Skeletal muscle cell (primary cell): ENCODE measurements at places on chromosomes 6 and 20.

GRCh38 chr6:12761376-12762115, 45.0 kb downstream of the PHACTR1 start:
- DNase-seq: peak; percentile 69

DNA sequence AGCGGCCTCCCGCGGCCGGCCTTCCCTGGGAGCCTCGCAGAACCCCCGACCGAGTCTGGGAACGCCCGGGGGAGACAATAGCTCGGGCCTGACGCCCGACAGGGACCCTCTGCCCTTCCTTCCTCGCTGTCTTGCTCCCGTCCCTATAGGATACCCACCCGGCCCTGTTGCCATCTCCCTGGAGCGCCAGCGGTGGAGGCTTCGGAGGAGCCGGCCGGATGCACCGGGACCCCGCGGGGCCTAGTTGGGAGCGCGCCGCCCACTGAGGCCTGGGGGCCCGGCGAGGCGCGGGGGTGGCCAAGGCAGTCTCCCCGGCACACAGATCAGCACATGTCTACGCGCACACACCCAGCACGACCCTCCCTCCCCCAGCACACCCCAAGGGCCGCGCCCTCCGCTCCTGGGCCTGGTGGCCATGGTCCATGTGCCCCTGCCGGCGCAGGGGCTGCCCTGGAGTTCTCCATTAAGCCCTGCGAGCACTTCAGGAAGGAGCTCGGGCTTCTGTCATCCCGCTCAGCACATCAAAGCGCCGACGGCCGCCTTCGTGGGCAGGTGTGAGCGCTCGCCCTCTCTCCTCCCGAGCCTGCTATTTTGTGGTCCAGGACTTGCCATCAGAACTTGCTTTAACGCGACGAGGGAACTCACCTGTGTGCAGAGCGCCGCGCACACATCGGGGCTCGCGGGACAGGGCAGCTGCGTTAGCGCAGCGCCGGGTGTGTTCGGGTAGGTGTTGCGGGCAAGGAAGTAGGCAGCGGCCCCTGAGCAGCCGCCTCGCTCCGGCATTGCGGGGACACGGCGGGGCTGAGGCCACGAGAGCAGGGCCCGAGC, 3.7 kb downstream of the FOXF2 start:
- DNase-seq: no peak

DNA sequence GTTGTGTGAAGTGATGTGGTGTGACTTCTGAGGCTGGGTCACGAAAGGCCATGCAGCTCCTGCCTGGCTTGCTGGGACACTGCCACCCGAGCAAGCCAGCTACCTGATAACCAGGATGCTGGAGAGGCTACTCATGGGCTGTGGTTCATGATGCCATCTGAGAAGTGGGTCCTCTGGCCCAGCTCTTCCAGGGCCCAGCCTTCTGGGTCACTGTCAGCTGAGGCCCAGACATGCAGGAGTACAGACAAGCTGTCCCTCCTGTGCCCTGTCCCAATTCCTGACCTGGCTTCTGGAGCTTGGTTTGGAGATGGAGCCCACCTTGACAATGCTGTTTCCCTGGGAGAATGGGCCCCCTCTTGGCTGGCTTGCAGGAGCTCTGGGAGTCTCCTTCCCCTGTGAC, 87.0 kb downstream of the DHX35 start:
- no peak for DNase-seq

DNA sequence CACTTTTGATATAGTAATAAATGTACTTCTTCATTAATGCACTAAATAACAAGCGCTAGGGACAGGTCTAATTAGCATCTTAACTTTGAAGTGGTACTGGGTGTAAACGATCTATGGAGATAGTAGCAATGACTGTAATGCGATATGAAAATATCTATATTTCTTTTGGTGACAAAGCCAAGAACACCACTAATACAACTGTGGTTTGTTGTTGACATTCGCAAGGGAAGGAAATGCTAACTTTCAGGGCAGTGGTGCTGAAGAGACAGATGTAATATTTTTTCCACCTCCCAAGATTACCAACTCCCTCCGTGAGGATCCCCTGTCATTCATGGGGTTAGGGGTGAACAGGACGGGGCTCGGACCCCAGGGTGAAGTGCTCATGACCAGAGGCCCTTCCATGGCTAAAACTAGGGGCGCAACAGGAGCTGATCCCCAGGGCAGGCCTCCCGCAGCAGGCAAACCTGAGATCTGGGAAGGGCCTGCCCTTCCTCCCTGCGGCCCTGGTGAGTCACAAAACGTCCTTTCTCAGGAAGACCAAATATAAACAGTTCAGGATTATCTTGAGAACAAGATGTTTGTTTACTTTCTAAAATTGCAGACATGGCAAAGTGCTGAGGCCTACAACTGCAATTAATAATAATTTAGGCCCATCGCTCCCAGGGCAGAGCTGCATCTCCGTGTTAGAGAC, 65.0 kb upstream of the TOX2 start:
- peak; percentile 37 for DNase-seq

DNA sequence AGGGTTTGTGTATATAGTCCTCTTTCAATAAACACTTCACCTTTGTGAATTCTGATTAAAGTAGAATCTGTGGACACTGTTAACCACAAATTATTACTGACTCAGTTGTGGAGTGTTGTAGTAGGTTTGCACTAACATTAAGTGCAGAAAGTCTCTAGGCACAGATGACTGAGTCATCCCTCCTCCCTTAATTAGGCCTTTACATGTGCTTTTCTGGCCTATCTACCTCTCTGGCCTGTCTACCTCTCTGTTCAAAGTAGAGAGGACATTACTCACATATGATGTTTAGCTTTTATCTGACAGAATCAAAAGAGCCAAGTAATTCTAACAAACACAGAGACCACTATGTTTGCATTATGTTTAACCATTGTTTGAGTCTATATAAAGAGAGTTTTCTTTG, 783.0 kb downstream of the TENT5A start:
- DNase-seq: no peak

DNA sequence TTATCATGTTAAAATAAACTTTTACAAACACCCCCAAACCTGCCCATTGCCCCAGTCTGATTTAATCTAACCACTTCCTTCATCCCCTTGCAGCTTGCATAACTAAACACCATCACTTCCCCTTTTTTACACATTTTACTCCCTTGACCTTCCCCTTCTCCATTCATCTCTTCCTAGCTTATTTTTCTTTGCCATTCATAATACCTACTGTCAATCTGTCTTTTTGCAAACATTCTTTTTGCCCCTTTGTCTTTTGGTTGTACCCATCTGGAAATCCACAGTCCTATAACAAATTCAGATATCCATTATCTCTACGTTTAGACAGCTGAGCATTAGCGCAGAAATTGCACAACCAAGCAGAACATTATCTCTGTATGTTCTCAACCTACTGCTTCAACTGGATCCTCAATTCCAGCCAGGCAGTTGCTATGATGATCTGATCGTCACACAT, 51.2 kb downstream of the C6orf52 start:
- no peak for DNase-seq

DNA sequence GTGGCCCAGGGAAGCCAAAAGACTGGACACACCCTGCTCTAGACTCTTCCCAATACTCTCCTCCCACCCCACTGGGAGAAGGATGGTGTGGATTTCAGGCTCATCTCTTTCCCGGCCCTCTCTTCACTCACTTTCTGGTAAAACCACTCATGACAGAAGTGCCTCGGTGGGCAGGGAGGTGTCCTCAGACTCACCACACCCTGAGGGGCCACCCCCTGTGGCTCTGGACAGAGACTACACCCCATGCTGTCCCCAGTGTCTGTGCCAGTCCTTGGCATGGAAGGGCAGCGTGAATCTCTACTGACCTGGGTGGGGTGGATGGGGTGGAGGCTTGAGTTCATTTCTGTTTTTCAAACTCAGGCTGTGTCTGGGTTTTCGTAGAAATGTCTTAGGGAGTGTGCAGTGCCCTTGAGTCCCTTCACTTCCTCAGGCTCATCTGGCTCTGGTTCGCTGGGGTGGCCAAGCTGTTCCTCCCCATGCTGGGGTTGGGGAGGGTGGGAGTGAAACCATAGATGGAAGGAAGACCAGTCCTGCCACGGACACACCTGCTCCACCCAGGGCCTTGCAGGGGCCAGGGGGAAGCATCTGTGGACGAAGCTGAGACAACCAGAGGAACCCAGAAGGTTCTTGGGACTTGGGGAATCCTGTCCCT, 59.1 kb downstream of the EZR start:
- no peak for DNase-seq

GRCh38 chr6:41672816-41673703, 34.8 kb downstream of the MDFI start:
- no peak for DNase-seq

DNA sequence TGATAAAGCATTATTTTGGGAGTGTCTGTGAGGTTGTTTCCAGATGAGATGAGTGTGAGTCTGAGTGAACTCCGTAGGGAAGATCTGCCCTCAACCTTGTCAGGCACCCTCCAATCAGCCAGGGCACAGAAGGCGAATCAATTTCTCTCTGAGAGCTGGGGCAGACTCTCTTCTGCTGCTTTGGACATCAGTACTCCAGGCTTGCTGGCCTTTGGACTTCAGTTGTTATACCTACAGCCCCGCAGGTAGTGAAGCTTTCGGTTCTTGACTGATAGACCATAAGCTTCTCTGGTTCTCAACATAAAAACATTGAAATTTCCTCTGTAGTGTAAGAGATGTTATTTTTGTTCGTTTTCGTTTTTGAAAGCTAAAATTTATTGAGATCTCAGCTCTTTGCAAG, 71.4 kb downstream of the MAFB start:
- no peak for DNase-seq
